ENCODE measurements at places on chromosomes 6 and 20.

DNA sequence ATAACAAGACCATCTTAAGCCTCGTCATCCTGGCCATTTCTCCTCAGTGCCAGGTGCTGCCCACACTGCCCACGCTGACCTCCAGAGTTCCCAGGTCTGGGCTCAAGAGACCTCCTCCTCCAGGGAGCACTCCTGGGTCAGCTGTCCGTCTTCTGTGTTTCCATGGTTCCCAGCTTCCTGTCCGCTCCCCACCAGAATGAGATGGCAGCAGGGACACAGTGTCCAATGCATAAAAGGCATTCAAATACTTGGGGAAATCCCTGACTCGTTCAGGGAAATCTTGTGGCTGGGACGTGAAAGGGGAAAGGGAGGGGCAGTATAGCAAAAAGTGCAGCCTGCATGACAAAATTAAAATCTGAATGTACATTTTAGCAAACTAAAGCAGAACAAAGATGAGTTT, 54.3 kb downstream of the SLC23A2 start:
- no peak for DNase-seq

GRCh38 chr6:50714487-50715379, 1.4 kb downstream of the TFAP2D start:
- no peak for DNase-seq

GRCh38 chr6:100886076-100886475, 4.9 kb upstream of the ASCC3 start:
- DNase-seq, result no peak

GRCh38 chr6:100276311-100277057, 188.2 kb downstream of the SIM1 start:
- no peak for DNase-seq

GRCh38 chr20:50039706-50040431, 57.1 kb downstream of the SNAI1 start:
- no peak for DNase-seq

All from CD14-positive monocyte (primary cell).